Fibroblast of skin of back (primary cell): ENCODE measurements at places on chromosomes 7 and 10.

- no peak for DNase-seq
These were observed 39.5 kb upstream of the PPP1R17 start for GRCh38 chr7:31647511-31647910.

GRCh38 chr7:11294965-11295364 lies 321.3 kb downstream of the PHF14 start:
- DNase-seq = no peak

GRCh38 chr7:101875283-101875846 lies 57.9 kb downstream of the CUX1 start:
- no peak for DNase-seq

GRCh38 chr7:44486693-44487092 lies 3.8 kb downstream of the NUDCD3 start:
- no peak for DNase-seq

DNA sequence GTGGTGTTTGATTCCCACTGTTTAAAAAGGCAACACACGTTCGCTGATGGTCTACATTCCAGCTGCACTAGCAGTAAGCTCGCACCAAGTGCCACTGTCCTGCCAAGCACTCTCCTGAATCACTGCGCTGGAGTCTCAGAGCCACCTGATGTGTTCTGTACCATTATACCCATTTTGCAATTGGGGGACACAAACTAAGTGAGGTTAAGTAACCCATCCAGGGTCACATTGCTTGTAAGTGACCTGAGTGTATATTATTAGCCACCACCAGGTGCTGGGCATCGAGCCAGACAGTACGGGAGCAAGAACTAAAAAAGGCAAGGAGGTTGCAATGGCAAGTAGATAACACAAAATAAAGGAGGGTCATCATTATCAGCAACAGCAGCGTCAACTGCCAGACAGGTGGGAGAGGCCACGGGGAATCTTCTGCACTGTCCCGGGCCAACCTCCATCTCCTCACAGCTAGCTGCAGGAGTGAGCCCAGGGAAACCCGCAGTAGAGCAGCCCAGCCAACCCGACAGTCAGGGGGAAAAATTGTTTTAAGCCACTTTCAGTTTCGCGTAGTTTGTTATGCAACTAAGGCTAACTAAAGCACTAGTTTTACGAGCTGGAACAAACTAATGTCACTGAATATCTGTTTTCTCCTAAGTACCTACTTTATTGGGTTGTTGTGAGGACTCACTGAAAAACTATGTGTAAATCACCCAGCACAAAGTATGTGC lies 712 bp upstream of the CPVL start:
- DNase-seq = no peak
